ENCODE measurements at places on chromosomes 5 and 9.

GRCh38 chr5:90709323-90710155, 150.9 kb downstream of the ADGRV1 start:
- peak; percentile 78 for DNase-seq

DNA sequence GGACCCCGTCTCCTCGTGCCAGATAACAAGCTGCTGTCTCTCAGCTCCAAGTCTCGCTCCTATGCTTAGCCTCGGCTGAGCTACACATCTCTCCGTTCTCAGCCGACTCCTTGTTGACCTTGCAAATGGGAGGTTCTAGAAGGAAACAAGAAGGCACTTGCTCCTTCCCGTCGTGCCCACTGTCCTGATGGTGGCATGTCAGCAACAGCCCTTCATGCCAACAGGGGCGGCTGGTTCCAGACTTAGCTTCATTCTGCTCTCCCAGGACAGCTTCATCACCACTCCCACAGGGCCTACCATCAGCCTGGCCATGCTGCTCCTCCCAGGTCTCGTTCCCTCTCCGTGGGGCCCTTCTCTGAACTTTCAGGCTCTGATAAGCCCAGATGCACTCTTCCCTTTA, 13.0 kb upstream of the RASGEF1C start:
- DNase-seq = no peak

GRCh38 chr9:4397917-4398316, 92.4 kb upstream of the SLC1A1 start:
- DNase-seq = peak; percentile 24

DNA sequence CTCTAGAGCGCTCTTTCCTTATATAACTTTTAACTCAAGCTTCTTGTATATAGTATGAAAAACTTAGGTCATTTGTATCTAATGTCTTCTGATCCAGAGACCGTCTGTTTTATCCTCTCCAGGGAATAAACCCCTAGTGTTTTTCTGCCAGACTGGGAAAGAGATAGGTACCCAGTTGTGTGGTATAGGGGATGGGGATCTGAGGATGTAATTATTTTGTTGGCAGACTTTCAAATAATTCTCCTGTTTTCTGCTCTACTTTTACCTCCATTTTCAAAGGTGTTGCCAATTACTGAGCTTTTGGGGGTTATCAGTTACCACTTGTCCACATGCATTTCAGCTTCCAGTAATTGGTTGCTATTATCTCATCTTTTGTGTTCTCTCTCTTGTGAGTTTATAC, 17.9 kb downstream of the CCDC171 start:
- no peak for DNase-seq

GRCh38 chr9:87238545-87238944, 259.1 kb upstream of the DAPK1 start:
- DNase-seq = no peak

- peak; percentile 57 for DNase-seq
Measured at GRCh38 chr5:160169326-160169725, 50.1 kb upstream of the PWWP2A start.

GRCh38 chr5:73336366-73336765, 112.2 kb downstream of the FOXD1 start:
- no peak for DNase-seq

DNA sequence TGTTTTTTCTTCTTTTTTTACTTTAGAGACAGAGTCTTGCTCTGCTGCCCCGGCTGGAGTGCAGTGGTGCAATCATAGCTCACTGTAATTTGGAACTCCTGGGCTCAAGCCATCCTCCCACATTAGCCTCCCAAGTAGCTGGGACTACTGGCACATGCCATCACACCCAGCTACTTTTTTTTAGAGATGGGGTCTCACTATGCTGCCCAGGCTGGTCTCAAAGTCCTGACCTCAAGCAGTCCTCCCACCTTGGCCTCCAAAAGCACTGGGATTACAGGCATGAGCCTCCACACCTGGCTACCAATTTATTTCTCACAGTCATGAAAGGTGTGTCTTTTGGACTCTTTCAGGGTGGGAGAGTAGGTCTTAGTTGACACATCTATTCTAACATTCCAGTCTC, 83.0 kb upstream of the FAM120A start:
- no peak for DNase-seq

DNA sequence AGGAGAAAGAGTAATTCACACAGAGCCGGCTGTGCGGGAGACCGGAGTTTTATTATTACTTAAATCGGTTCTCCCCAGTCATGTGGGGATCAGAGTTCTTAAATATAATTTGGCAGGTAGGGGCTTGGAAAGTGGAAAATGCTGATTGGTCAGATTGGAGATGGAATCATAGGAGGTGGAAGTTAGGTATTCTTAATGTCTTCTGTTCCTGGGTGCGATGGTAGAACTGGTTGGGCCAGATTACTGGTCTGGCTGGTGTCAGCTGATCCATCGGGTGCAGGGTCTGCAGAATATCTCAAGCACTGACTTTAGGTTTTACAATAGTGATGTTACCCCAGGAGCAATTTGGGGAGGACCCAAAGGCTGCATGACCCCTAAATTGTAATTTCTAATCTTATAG, 4.6 kb upstream of the CERCAM start:
- DNase-seq = no peak

DNA sequence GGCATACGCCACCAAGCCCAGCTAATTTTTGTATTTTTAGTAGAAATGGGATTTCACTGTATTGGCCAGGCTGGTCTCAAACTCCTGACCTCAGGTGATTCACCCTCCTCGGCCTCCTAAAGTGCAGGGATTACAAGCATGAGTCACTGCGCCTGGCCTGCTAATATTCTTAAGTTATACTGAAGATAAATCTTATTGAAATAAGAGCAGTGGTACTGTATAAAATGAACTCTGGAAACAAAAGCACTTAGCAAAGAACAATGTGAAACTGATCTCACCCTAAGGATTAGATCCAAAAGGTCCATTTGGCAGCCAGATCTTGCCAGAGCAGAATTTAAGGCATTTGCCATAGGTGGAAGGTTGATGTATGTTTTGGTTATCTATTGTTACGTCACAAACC, 27.1 kb downstream of the CYSTM1 start:
- DNase-seq = no peak

- DNase-seq = no peak
Measured at GRCh38 chr9:87894998-87895625, 12.4 kb downstream of the SPATA31E1 start.

GRCh38 chr9:105445203-105445881, 2.5 kb upstream of the FSD1L start:
- no peak for DNase-seq

DNA sequence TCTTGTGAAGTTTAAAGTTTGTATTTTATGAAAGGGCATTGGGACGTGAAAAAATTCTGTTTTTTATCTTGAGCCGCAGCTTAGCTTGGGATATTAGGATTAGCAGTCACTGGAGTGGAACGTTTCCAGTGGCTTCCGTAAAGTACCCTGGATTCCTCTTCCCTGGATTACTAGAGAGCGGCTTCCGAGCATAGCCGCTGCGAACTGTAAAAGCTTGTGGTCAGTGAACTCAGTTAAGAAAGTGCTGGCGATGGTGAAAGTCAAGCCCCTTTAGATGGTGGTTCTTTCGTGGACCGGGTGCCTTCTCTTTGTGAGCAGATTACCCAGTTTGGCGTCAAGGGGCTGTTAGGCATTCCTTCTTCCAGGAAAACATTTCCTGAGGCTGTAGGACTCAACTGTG, 168.1 kb downstream of the KDM4C start:
- DNase-seq = no peak

DNA sequence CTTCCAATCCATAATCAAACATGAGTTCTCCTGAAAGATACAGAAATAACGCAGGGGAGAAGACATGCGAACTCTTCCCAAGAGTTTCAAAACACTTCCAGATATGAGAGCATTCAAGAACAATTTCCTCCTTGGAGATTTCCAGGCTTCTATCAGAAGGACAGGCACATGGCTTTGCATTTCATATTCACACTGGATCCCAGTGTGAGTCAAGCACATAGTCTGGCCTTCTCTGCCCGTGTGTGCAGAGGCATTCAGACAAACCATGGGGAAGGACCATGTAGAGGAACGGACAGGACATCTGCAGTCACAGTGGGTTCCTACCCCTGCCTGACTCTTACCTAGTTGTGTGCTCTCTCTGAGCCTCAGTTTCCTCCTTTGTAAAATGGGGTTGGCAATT, 384.5 kb downstream of the NTRK2 start:
- DNase-seq = no peak

DNA sequence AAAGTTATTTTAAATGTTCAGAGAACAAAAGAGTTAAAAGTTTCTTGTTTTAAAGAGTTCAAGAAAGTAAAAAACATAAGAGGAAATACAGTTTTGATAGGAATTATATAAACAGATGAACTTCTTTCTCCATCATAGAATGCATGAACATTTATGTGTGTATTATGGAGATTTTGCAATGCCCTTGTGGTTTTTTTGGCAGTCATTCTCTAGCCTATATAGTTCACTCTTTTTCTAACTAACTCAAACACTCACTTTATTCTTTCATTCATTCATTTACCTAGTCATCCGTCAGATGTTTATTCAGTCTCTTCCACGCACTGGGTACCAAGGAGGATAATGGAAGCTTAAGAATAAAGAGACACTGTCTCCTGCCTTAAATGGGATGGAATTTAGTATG, 195.9 kb upstream of the VLDLR start:
- no peak for DNase-seq

DNA sequence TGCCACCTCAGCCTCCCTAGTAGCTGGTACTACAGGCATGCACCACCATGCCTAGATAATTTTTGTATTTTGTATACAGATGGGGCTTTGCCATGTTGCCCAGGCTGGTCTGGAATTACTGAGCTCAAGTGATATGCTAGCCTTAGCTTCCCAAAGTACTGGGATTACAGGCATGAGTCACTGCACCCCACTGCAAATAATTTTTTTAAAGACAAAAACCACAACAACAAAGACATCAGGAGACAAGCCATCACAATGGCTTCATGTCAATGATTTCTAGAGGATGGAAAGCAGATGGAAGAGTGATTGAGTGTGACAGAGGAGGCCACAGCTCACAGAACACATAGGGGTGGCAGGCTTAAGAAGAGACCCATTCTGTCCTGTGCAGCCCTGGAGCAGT, 97.9 kb upstream of the PCSK1 start:
- no peak for DNase-seq

GRCh38 chr5:89313804-89314588, 431.0 kb upstream of the MEF2C start:
- DNase-seq = peak; percentile 76

DNA sequence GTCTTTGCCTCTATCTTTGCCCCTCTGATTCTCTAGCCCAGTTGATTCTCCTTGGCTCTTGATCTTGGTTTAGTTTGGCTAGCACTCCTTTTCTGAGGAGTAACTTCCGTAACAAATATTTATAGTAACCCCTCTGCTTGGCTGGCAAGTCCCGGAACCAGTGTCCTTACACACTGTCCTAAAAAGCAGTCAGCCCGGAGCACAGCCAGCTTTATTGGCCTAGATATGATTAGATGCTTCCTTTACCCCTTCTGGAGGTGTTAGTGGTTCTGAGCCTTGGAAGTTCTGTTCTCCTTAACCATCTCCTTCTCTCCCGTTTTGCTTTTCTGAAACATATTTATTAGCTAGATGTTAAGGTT, 17.0 kb upstream of the MSMP start:
- DNase-seq = no peak

DNA sequence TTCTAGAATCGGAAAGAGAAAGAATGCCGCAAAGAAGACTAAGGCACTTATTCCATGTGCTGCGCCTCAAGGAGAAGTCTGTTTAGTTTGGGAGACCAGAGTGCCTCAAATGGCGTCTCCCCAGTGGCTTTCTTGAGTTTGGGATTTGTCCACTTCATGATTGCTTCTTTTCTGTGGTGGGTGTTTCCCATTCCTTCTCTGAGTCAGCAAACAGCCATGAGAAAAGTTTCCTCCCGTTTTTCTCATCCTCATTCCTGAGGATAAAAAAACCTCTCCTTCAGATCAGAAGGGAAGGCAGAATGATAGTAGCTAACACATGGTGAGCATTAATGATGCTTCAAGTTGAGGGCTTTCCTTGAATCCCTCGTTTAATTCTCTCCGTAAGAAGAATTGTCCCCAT, 275.9 kb upstream of the WWC1 start:
- peak; percentile 29 for DNase-seq

GRCh38 chr5:180491496-180491895, 2.7 kb upstream of the CNOT6 start:
- DNase-seq = no peak
